ENCODE measurements at places on chromosomes 3 and 15. TPM values are rescaled to one million over a fixed set of nuclear protein-coding genes. Genes with fewer than 3 reads are reported as not detected.

The LRRIQ4 gene
- 0.16 TPM for total RNA-seq

The BCHE gene
- total RNA-seq, result 2.2 TPM

The HES1 gene
- 6.3 TPM for total RNA-seq

The RTP4 gene
- total RNA-seq, result 2.8 TPM

The AMT gene
- 1.9 TPM for total RNA-seq

The POLR2M gene
- 129 TPM for total RNA-seq

The FGF7 gene
- 157 TPM for total RNA-seq

The DGKG gene
- total RNA-seq, result under 0.01 TPM

The CAMP gene
- not detected for total RNA-seq

The TTLL13 gene
- total RNA-seq, result 0.16 TPM

The SRGAP3 gene
- total RNA-seq, result 2.2 TPM

The NEK10 gene
- total RNA-seq, result 10.9 TPM

The STOML1 gene
- 22.6 TPM for total RNA-seq

The DNAH12 gene
- under 0.01 TPM for total RNA-seq

The CNTN3 gene
- 5.0 TPM for total RNA-seq

The SERPINI2 gene
- not detected for total RNA-seq

The NOX5 gene
- total RNA-seq, result 0.49 TPM

The RPL14 gene
- total RNA-seq, result 195 TPM

The CA12 gene
- 72.9 TPM for total RNA-seq

The GOLGA8G gene
- total RNA-seq, result under 0.01 TPM

The C3orf20 gene
- total RNA-seq, result not detected

The ILDR1 gene
- not detected for total RNA-seq

The MEX3B gene
- total RNA-seq, result 2.3 TPM

The HTR3E gene
- not detected for total RNA-seq

The UROC1 gene
- total RNA-seq, result not detected

The EPHB1 gene
- total RNA-seq, result 1.5 TPM

The SNTN gene
- not detected for total RNA-seq

The GRM2 gene
- under 0.01 TPM for total RNA-seq

The NR1I2 gene
- not detected for total RNA-seq

The KCNMB3 gene
- total RNA-seq, result 1.9 TPM

The RLBP1 gene
- total RNA-seq, result not detected

The ZDHHC23 gene
- total RNA-seq, result 0.97 TPM

The TMEM108 gene
- total RNA-seq, result not detected

The TXNRD3 gene
- total RNA-seq, result 13.7 TPM

The ECE2 gene
- total RNA-seq, result not detected

The IL16 gene
- 1.1 TPM for total RNA-seq

The COL6A5 gene
- total RNA-seq, result under 0.01 TPM

The BBX gene
- 66.5 TPM for total RNA-seq

The SERPINI1 gene
- total RNA-seq, result 2.1 TPM

The NPAP1 gene
- total RNA-seq, result not detected

The PRSS50 gene
- not detected for total RNA-seq

The ITGA11 gene
- 11.4 TPM for total RNA-seq

The TIMP4 gene
- 5.7 TPM for total RNA-seq

The SLC22A14 gene
- total RNA-seq, result 0.49 TPM

The AMIGO3 gene
- total RNA-seq, result 1.5 TPM

All from hair follicle dermal papilla cell (primary cell).